ENCODE measurements at places on chromosomes 7 and 10.

DNA sequence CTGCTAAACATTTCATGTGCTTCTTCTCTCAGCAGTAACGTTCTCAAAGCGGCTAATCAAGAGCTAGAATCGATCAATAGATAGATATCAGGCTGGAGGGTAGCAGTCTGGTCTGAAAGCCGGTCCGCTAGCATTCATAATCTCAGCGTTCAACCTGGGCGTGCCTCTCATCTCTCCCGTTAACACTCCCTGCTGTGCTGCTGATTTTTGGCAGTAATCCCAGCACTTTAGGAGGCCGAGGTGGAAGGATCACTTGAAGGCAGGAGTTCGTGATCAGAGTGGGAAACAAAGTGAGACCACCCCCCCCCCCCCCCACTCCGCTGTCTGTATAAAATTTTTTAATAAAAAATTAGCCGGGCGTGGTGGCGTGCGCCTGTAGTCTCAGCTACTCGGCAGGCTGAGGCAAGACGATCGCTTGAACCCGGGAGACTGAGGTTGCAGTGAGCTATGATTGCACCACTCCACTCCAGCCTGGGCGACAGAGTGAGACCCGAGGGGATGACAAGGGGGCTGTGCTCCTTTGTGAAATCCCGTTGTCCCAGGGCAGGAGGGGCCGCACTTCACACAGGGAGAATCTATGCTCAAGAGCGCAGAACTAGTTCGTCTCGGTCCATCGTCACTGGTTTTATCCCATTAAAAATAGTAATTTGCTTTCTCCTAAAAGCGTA lies 624 bp upstream of the CEP55 start:
- no peak for DNase-seq

GRCh38 chr7:77399816-77400215 lies 16.3 kb downstream of the GSAP start:
- no peak for DNase-seq

- no peak for DNase-seq
Observed at GRCh38 chr7:110868458-110868857, 222.5 kb upstream of the LRRN3 start.

GRCh38 chr10:74290708-74291107 lies 139.7 kb downstream of the ADK start:
- DNase-seq = no peak

- no peak for DNase-seq
Observed at GRCh38 chr7:116497708-116498107, 1.8 kb upstream of the CAV2 start.

- DNase-seq = no peak
Observed at GRCh38 chr7:134031835-134032617, 95.1 kb upstream of the LRGUK start.

DNA sequence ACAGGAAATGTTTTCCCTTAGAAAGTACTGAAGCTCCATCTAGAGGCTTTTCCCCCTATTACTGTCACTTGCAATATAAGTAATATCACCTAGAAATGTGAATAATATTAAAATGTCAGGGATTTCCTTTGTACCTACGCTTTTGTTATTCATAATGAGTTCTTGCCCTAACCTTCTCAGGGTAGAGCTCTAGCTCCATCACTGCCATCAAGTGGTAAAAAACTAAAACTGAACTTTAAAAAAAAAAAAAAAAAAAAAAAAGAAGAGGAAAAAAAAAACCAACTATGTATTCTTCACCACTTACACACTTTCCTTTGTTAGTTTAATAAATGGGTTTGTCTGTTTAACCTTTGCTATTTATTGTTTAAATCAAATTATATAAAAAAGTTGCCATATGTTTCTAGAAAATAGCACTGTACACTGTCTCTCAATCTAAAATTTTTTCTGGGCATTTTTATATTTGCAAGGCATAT lies 49.9 kb downstream of the DNAJC1 start:
- DNase-seq = peak; percentile 23

- no peak for DNase-seq
Observed at GRCh38 chr7:20217193-20217948, at the start of gene MACC1. TSS of gene MACC1 (minus strand) at chr7:20217384. CDS start at chr7:20161862, 55,522 bp downstream.

GRCh38 chr7:15648461-15648961 lies 38.0 kb downstream of the MEOX2 start:
- DNase-seq = no peak

DNA sequence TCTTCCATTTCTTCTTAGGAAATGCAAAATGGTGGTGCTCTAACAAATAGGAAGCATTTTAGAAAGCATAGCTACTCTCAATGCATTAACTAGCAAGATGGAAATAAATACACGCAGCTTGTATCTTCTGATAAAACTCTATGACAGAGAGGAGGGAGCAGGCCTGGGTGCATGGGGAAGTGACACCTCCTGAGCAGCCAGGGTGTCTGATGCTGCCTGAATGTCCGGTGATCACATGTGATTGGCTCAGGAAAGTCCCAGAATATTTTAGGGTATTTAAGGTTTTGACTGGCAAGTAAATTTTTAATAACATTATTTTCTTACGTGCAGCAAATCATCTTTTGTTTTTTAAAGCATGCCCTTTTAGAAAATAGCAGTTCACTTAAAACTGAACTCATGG lies 261.0 kb upstream of the KLF6 start:
- peak; percentile 25 for DNase-seq

DNA sequence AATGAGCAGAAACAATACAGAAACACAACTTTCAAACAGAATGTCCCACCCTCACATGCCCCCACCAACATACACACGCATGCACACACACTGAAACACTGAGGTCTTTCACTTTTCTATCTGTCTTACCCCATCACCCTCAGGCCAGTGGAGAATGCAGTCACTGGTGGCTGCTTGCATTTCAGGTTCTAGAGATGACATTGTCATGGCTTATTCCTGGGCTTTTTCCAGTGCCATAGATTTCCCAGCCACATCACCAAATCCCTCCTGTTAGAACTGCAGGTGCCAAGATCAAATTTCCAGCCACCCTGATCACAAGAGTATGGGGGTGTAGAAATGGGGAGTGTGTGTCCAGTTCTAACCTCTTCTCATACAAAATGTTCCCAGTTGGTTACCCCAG lies 68.4 kb downstream of the CACNA2D1 start:
- no peak for DNase-seq
